ENCODE measurements at places on chromosomes 12 and 14.
A peak's percentile ranks its signal among the peaks of the same experiment; 100 is the strongest.

GRCh38 chr12:20361416-20361815, 6.9 kb upstream of the PDE3A start:
- no peak for DNase-seq

- DNase-seq = no peak
These were observed 445.4 kb upstream of the OR4E1 start for GRCh38 chr14:22118899-22119477.

DNA sequence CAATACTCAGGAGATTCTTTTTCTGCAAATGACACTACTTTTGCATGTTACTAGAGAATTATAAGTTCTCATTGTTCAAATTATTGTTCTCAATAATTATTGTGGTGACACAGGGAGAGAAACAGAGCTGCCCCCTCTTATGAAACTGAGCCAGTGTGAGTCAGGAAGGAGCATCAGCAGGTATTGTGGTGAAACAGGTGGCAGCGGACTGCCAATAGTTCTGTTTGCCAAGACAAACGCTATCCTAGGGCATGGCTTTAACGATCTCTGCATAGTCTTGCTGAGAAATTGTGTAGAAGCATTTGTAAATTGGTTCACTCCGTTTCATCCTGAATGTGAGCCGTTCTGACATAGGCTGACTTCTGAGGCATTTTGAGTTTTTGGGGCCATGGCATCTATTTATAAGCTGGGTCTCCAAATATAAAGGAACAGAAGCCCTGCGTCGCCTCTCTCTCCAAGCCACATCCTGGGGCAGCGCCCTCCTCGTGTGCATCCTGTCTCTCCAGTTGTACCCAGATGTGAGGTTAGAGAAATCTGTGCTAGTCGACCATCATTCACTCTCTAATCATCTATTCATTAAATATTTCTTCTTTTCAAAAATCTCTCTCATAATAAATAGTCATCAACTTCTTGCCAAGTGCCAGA, 15.8 kb upstream of the PPP4R4 start:
- no peak for DNase-seq

GRCh38 chr14:66152302-66152701, 333.9 kb upstream of the CCDC196 start:
- no peak for DNase-seq

GRCh38 chr14:54493293-54493692, 4.5 kb upstream of the GMFB start:
- DNase-seq = no peak

GRCh38 chr14:42002141-42002540, 395.5 kb downstream of the LRFN5 start:
- DNase-seq = no peak

- peak; percentile 24 for DNase-seq
These were observed 81.3 kb downstream of the MOK start for GRCh38 chr14:102223682-102224081.

DNA sequence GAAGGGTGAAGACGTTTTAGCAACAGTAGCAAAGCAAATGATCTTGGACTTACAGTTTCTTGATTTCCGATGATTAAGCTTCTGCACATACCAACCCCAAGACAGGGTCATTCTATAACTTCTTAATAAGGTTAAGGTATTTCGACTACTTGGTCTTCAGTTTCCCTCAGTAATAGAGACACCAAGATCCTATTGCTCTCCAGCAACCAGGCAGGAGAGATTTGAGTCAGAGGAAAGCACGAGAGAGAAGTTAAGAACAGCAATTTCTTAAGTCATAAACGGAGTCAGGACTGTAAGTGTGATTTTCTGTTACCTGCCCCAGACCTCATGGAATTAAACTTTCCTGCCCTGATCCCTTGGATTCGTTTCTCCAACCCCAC, 215.6 kb downstream of the TTC8 start:
- no peak for DNase-seq

- no peak for DNase-seq
These were observed 24.2 kb downstream of the NOC4L start for GRCh38 chr12:132168311-132169031.

GRCh38 chr14:79320561-79320960, 890.7 kb downstream of the DIO2 start:
- DNase-seq = no peak

Data from H7 (cell line).